ENCODE measurements at places on chromosomes 6 and 20. TPM values are rescaled to one million over a fixed set of nuclear protein-coding genes. Genes with fewer than 3 reads are reported as not detected.

The HUS1B gene
- total RNA-seq: 0.56 TPM

GRCh38 chr6:134211297-134211696, 106.6 kb downstream of the SGK1 start:
- DNase-seq: no peak

DNA sequence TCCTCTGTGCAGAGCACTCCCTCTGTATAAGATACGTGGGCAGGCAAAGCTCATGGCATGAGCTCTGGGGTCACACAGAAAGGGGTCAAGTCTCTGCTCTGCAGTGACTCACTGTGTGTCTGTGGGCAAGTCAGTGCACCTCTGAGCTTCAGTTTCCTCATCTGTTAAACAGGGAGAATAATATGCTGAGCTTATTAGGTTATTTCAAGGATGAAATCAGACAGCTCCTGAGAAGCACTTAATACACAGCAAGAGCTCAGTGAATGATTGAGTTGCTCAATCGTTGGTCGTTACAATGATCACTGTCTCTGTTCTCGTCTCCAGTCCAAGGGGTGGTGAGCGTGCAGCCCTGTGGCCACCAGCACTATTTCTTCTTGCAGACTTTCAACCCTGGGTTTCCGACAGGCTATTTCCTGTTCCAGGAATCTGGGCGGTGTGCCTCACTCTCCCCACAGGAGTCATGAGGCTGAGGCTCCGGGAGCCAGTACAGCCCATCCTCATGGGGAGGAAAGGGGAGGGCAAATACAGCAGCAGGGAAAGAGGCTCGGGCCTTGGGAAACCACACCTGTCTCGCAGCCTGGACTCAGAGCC, 28.9 kb downstream of the KIAA1755 start:
- DNase-seq: peak; percentile 59

DNA sequence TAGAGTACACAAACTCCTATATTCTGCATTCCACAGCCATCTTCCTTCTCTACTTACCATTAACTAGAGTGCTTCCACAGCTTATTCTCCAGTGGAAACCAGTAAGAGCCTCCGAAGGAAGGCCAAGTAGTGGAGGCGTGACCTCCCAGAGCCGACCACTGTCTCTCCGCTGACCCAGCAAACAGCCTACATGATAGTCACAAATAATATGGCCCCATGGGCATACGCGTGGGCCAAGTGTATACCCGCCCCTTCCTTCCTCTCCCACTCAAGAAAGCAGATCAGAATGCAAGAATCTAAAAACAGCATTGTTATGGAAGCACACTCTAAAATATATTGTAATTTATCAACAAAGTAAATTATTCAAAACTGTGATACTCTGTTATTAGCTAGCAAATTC, 526.6 kb upstream of the JARID2 start:
- no peak for DNase-seq

- no peak for DNase-seq
These were observed 21.0 kb downstream of the ABCF1 start for GRCh38 chr6:30592287-30592686.

DNA sequence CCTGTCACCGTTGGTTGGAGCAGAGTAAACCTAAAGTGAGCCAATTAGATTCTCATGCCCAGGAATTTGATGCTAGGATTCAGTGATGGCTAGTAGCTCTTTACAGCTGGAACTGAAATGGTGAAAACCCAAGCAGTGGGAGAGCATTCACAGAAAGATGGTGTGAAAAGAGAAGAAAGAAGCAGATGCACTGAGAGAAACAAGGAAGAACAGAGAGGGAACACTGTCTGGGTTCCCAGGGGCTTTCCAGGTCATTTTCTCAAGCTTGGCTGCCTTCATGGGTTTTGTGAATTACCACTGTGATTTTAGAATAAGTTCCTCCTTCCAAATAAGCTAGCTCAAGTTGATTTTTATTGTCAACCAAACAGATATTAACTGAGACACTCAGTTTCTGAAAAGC, 104.1 kb upstream of the AKIRIN2 start:
- DNase-seq: no peak

All from IMR-90 (cell line).